HCT116 (cell line): ENCODE measurements at places on chromosomes 13 and 19.

DNA sequence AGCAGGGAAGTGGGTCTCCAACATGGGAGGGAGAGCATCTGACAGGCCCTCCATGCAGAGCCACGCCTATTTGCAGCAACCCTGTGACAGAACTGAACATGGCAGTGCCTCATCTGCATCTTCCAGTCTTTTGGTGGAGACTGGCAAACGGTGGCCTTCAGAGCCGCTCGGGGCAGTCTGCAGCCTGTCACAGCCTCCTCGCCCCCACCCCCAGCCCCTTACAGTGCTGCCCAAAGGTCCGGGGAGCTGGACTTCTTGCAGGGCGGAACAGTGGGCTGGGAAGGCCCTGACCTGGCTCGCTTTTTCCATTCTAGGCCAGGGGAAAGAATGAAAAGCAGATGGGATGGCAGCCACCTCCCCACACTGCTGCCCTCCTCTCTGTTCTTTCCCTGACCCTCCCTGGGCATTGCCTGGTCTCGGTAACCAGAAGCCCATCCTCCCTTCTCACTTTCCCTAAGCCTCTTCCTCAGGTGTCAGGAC lies 2.7 kb downstream of the CALM3 start:
- no peak for DNase-seq

DNA sequence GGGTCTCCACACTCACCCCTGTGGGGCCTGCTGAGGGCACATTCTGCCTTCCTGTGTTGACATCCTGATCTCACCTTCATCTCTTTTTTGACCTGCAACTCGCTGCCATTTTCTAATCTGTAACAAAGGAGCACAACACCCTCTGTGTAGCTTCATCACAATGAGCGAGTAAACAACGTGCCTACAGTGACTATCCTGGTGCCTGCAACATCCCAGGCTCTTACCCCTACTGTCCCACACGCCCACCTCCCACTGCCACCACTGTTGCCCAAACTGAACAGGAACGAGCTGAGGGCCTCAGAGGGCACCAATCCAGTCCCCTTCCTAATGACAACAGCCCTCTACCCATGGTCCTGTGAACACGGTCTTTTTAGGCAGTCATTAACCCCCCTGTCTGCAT lies 102.2 kb upstream of the GJB6 start:
- DNase-seq = no peak

GRCh38 chr13:75073786-75074185 lies 408.2 kb downstream of the TBC1D4 start:
- DNase-seq = no peak

DNA sequence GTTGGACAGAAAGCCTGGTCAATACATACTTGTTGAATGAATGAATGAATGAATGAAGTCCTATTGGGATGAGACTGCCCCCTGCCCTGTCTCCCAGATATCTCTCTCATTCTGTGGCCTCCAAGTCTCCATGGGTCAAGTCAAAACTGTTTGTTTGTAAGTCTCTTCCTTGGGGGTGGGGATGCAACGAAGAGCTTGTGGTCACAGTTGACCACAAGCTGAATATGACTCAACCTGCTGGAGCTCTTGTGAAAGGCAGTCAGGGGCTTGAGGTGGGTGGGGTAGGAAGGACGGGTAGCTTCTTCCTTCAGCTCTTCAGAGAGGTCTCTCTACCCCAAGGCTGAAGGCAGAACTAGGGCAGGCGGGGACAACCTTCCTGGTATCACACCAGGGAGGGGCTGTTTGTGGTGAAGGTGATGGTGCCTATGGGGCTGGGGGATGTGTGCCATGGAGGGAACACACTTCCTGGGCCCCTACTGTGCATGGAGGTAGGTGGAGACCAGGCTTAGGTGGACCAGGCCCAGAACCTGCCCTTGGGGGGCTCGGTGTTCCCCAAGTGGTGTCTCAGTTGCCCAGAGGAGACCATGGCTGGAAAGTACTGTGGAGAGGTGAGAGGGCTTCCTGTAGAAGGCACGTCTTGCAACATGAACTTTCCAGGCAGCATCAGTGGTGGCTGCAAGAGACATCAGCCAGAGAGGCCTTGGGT lies 8.0 kb downstream of the MYO1F start:
- peak; percentile 49 for DNase-seq

DNA sequence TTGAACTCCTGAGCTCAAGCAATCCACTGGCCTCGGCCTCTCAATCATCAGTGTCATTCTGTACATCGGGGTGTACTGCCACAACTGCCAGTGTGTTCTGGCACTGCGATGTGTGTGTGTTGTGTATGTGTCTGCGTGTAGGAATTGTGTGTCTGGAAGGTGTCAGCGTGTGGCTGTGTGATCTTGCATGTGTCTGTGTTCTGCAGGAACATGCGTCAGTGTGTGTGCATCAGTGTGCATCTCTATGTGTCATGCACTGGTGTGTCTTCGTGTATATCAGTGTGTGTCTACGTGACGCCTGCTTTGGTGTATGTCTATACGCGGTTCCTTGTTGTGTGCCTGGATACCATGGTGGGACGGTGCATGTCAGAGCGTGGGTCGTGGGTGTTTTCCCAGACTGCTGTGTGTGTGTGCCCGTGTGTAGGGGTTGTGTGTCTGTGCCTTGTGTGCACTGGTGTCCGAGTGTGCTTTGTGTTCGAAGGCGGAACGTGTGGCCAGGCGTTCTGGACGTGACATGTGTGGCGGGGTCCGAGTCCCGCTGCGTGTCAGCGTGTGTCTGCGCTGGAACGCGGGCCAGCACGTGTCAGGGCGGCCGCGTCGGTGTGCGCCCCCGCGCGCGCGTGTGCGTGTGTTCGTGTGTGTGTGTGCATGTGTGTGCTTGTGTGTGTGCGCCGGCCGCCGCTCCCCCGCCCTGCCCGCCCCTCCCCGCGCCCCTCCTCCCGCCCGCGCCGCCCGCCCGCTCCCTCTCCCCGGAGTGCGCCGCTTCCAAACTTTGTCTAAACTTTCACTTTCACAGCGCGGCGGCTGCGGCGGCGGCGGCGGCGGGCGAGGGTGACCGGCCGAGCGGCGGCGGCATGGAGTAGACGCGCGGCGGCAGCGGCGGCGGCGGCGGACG lies at the start of gene NFIX:
Gene NFIX, plus strand, starts transcription at position 775 of the 895 bp plus-strand sequence. CDS start 363 bp downstream, outside the sequence.
- no peak for DNase-seq

GRCh38 chr19:55694656-55695491 lies 19.8 kb downstream of the EPN1 start:
- no peak for DNase-seq

- no peak for DNase-seq
Observed at GRCh38 chr13:40445557-40445990, 220.9 kb downstream of the FOXO1 start.

GRCh38 chr19:7869910-7870511 lies 4.2 kb downstream of the PRR36 start:
- DNase-seq = peak; percentile 79

GRCh38 chr13:113882267-113882630 lies 18.4 kb upstream of the GAS6 start:
- no peak for DNase-seq

- no peak for DNase-seq
Observed at GRCh38 chr19:33465371-33465770, 56.2 kb downstream of the PEPD start.

- DNase-seq = no peak
Observed at GRCh38 chr19:47792616-47793015, 11.7 kb downstream of the TPRX1 start.

DNA sequence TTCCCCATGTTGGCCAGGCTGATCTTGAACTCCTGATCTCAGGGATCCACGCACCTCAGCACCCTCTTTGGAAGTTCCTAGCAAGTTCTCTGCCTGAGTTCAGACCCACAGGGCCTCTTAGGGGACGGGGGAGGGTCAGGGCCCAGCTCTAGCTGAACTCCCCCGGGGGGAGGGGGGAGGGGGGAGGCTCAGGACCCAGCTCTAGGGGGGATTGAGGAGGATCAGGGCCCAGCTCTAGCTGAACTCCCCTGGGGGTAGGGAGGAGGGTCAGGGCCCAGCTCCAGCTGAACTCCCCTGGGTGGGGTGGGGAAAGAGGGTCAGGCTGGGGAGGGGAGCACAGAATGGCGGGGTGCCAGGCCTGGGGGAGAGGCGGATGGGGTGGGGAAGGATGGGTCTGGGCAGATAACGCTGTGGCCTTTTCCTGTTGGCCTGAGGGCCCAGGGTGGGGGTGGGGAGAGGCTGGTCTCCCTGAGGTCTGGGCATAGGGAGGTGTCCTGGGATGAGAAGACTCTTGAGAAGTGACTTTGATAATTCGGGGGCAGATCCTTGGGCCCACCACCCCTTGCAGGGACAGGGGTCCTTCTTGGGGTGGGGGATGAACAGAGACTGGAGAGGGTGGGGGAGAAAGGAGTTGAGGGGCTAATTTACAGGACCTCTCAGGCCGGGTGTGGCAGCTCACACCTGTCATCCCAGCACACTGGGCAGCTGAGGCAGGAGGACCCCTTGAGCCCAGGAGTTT lies 5.5 kb upstream of the PTBP1 start:
- no peak for DNase-seq

- DNase-seq = no peak
Observed at GRCh38 chr19:1250437-1251260, 2.3 kb downstream of the MIDN start.

- no peak for DNase-seq
Observed at GRCh38 chr13:24161980-24162525, 1.5 kb downstream of the SPATA13 start.

DNA sequence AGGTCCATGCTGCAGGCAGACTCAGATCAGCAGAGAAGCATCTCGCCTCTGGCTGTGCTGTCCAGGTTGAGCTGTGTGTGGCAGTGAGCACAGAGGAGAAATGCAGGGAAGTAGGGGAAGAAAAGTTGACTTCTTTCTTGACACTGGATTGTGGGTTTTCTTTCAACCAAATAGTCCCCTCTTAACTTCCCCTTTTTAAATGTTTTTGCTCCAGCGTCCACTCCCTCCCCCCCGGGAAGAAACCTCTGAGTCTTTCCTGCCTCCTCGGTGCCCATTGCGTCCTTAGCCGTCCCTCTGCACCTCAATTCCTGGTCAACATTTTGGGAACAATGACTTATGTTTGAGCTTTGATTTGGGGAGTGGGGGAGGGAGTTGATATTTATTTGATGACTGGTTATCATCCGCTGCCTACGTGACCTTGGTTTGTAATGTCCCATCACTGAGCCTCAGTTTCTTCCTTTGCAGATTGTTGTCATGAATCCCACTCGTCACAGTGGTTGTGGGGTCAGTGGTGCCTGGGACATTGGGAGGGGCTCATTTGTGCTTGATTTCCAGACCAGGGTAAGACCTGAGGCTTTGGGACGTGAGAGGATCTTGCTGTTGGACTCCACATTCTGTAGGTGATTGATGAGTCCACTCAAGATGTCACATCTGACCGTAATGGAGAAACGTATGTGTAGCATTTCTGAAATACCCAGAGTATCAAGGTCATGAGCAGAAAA lies at the start of gene LILRB2:
Gene LILRB2, minus strand, starts transcription at position 104 of the 722 bp plus-strand sequence. CDS start 614 bp downstream, outside the sequence.
- no peak for DNase-seq

GRCh38 chr19:10612499-10613119 lies 12.7 kb upstream of the SLC44A2 start:
- DNase-seq = no peak

DNA sequence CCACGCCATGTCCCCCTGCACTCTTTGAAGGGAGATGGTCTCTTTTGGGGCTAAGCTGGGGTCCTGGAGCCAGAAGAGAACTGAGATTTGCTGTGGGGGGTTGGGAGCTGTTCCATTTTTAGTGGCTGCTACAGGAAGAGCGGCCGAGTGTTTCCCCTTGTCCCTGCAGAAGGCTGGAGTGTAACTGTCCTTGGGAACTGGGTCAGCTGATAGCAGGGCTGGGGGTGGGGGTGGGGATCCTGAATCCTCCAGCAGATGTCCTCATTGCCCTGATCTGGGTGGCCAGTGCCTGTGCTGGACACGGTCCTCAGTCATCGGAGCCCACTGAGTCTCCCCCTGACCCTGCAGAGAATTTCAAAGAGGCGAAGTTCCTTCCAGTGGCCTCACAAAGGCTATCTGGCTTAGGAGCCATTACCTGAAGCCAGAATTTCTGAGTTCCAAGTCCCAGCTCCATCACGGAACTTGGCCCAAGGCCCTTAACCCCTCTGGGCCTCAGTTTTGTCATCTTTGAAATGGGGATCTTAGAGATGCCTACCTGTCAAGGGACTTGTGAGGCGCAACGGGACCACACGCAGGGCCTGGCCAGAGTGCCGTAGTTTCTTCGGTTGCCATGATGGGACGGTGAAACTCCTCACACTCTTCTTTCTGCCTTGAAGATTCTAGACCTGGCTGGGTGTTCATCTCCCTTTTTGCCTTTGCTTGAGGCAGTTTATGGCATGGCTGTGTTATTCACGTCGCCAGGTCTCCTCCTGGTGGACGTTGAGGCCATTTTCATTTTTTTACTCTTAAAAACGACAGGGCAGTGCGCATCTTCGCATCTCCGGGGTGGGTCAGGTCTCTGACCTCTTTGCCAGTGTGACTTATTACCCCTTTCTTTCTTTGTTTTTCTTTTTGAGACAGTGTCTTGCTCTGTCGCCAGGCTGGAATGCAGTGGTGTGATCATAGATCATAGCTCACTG lies 51.9 kb downstream of the DNM2 start:
- no peak for DNase-seq

DNA sequence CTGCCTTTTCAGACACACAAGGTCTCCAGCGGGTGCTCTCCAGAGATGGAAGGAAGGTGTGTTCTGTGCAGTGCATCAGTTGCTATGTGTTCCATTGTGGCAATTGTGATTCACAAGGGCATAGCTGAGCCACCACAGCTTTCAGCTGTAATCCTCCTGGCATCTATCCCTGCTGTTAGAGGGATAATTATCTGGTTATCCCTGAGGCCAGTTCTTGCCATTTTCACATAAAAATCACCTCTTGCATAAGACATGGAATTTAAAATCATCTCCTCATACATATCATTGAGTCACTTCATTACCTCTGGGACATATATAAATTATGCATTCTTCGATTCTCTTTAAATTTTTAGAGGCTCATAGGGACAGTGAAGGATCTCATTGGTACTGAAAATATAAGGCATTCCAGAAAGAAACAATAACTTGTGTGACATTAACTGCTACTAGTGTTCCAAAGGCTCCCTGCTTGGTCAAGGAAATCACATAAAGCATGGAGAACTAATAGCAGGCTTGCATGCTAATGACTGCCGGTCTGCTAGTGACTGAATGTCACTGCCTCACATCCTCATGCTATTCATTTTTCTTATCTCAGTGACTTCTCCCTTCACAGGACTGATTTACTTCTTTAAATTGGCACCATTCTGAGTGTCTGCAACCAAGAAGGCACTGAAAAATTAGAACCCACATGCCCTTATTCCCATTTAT lies 214.0 kb downstream of the ENOX1 start:
- no peak for DNase-seq

DNA sequence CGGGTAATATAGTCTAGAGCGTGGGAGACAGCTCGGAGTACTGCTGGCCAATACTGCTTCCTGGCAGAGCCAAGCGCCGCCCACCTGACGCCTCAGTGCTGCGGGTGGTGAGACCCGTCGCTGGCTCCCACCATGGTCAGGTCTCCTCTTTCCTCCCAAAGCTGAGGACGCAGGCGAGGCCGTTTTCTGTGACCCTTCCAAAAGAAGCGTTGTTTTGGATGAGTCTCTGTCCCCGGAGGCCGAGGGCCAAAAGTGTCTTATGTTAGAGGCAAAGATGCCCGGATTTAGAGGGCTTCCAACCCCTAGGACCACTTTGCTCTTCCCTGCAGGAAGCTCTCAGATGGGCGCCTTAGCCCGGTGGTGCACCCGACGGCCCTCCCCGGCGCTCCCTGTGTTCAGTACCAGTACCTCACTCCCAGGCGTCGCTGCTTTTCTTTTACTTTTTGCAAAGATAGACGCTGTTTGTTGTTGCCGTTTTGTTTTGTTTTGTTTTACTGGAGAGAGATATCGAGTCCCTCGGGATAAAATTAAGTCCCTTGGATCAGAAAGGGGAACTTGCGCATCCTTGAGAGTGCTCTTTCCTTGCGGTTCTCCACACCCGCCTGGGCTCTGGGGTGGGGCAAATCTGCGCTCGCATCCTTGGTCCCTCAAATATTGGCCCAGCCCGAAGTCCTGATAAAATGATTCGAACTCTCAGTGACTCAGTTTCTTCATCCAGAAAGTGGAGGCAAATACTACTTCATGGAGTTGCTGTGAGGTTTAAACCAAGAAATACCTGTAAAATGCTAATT lies 7.0 kb downstream of the PDX1 start:
- DNase-seq = no peak
